ENCODE measurements at places on chromosomes 6 and 20. TPM values are rescaled to one million over a fixed set of nuclear protein-coding genes. Genes with fewer than 3 reads are reported as not detected.

DNA sequence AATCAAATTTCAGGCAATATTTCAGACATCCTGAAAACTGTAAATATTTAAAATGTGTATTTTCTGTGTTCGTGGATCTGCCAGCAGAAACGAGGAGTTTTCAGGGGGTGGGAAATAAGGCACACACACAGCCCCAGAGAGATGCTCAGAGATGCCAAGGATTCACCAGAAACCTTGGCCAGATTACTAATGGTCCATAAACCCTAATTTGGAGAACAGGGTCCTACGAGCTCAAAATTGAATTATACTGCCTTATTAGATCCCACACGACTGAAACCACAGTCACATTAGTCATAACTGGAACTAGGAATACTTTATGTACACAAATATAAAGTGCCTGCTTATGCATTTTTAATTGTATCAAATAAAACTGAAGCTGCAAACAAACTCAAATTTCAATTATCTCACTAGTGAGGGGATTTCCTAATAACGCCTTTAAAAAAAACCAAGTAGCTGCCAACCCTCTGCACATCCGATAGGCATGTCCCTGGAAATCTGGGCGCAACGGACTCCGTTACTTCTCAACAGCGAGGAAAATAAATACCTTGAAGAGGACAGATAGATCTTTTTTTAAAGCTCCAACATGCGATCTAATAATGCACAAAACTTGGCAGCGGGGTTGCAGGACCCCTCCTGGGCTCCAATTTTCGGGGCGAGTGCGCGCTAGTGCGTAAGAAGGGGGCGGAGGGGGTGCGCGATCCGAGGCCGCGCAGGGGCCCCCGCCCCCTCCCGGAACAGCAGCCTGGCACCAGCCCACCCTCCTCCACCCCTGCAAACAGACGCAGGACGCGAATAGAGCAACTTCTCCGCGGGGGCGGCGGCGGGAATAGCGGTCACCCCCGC lies 897 bp downstream of the CHD6 start:
- no peak overlapping the region for H3K27ac ChIP-seq
- H3K4me3 ChIP-seq: peak overlapping the region; percentile 95
- no peaks in the 10 kb centered on the region for H3K36me3 ChIP-seq
- DNase-seq: peak; percentile 49

DNA sequence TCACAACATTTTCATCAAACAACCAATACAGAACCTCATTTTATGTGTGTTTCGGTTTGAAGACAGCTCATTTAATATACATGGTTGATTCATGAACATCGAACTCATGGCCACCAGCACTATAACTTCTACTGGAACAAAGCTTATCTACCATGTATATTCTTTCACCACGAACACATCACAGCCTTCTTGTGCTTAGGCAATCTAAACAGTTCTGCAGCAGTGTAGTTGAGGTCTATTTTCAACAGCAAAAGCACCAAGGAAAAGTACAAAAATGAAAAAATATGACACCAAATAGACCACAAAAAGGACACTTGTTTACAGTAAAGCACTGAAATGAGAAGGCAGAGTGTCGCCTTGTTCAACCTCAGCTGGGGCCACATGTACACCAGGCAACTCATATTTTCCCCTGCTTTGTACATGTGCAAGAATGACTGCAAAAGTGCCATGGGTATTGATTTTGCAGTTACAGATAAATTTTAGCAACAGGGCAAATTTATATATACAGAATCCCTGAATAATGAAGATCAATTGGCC lies 25.8 kb upstream of the KCNK5 start:
- no peak overlapping the region for H3K4me3 ChIP-seq
- H3K4me1 ChIP-seq: no peaks in the 10 kb centered on the region
- H3K36me3 ChIP-seq: no peaks in the 10 kb centered on the region
- no peak overlapping the region for H3K27ac ChIP-seq

DNA sequence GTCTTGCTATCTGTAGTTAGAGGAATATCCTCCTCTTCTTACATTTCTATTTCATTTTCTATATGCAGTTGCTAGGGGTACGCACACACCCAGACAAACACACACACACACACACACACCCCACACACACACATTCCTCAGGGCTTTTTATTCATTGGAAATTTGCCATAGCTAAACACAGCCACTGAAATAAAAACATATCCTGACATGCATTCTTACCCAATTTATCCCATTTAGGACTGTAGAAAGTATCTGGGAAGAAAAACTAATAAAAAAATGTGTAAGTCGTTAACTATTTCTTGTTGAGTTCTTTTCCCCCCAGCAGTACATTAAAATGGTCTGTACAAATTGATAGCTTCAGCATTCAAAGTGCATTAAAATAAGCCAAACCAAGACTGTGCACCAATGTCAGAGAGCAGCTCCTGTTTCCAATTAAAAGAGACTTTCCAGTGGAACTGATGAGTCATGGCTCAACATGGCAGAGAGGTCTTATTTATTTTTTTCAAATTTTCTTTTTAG lies 357.9 kb upstream of the AGPAT4 start:
- H3K4me1 ChIP-seq: no peaks in the 10 kb centered on the region
- H3K4me3 ChIP-seq: no peak overlapping the region
- DNase-seq: peak; percentile 6
- H3K27me3 ChIP-seq: no peaks in the 10 kb centered on the region
- no peak overlapping the region for H3K27ac ChIP-seq

GRCh38 chr20:53316206-53316937 lies 277.3 kb downstream of the ZNF217 start:
- H3K27me3 ChIP-seq: no peaks in the 10 kb centered on the region
- no peaks in the 10 kb centered on the region for H3K36me3 ChIP-seq
- no peak for DNase-seq
- no peak overlapping the region for H3K4me3 ChIP-seq
- H3K4me1 ChIP-seq: no peaks in the 10 kb centered on the region

DNA sequence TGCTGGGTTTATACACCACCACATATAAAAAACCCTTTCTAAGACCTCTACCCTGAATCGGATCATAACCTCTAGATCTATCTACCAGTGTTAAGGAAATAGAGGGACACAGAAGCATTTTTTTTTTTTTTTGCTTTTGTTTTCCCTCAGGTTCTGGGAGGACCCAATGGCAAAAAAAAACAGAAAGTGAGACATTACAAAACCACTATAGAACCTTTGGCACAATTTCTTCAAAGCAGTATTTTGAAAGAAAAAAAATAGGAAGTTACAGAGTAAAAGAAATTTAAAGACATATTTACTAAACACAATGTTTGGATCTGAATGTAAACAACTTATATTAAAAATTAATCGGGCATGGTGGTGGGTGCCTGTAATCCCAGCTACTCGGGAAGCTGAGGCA lies 1258.7 kb upstream of the GJE1 start:
- H3K4me1 ChIP-seq: no peaks in the 10 kb centered on the region
- no peak for DNase-seq
- H3K4me3 ChIP-seq: no peak overlapping the region
- no peaks in the 10 kb centered on the region for H3K36me3 ChIP-seq

GRCh38 chr20:57034001-57034400 lies 232.4 kb downstream of the BMP7 start:
- no peak overlapping the region for H3K27ac ChIP-seq
- no peaks in the 10 kb centered on the region for H3K27me3 ChIP-seq
- H3K4me3 ChIP-seq: no peak overlapping the region
- no peaks in the 10 kb centered on the region for H3K36me3 ChIP-seq

DNA sequence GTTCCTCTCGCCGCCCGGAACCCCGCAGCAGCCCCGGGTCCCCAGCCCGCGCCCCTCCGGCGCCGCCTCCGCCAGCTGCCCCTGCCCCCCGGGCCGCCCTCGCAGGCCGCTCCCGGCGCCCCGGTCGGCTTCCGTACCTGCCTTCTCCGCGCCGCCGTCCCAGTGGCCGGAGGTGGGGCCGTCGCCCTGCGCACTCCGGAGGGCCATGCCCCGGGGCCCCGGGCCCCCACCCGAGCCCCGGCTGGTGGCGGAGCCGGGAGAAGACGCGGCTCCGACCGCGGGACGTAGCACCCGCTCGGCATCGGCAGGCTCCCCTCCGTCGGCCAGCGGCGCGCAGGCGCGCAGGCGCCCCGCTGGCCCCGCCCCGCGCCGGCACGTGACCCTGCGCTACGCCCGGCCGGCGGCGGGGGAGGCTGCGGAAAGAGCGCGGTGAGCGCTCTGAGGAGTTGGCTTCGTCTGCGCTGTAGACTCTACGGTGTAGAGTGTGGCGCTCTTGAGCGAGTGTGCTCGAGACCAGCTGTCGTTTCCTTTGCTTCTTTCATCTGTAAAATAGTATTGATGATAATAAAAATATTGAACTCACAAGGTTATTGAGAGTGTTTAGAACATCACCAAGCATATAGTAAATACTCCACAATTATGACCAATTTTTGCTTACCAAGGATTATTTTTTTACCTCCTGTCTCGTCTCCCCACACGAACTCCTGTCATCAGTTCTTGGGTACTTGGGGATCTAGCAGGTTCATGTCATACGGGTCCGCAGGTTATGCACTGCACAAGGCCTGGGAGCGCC lies at the start of gene TBC1D20:
TBC1D20 (minus strand) TSS at position 335 of the 793 bp plus-strand sequence; CDS start at position 207, 128 bp downstream.
- peak; percentile 85 for DNase-seq
- H3K4me3 ChIP-seq: peak within 1 kb of the TSS; percentile 70
- no peaks in the 10 kb centered on the region for H3K27me3 ChIP-seq
- H3K4me1 ChIP-seq: peaks cover 28% of the 10 kb centered on the region
- H3K36me3 ChIP-seq: no peaks in the 10 kb centered on the region

- no peak for DNase-seq
- no peaks in the 10 kb centered on the region for H3K4me1 ChIP-seq
- H3K4me3 ChIP-seq: no peak overlapping the region
- H3K36me3 ChIP-seq: no peaks in the 10 kb centered on the region
Measured at GRCh38 chr6:56387621-56388414, 140.4 kb upstream of the COL21A1 start.

DNA sequence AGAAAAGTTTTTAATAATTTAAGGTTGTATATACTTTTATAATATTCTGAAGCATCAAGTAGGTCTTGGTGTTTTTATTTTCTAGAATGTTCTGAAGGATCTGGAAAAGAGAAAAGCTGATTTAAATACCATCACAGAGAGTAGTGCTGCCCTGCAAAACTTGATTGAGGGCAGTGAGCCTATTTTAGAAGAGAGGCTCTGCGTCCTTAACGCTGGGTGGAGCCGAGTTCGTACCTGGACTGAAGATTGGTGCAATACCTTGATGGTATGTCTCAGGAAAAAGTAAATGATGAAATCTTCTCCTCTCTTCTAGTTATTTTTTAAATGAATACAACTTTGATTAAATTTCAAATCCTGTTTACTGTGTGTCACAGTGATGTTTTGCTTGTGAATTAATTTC lies 225.7 kb downstream of the UTRN start:
- no peak overlapping the region for H3K4me3 ChIP-seq
- H3K27me3 ChIP-seq: no peaks in the 10 kb centered on the region
- H3K36me3 ChIP-seq: peaks cover 6% of the 10 kb centered on the region
- no peak overlapping the region for H3K27ac ChIP-seq
- H3K4me1 ChIP-seq: no peaks in the 10 kb centered on the region

DNA sequence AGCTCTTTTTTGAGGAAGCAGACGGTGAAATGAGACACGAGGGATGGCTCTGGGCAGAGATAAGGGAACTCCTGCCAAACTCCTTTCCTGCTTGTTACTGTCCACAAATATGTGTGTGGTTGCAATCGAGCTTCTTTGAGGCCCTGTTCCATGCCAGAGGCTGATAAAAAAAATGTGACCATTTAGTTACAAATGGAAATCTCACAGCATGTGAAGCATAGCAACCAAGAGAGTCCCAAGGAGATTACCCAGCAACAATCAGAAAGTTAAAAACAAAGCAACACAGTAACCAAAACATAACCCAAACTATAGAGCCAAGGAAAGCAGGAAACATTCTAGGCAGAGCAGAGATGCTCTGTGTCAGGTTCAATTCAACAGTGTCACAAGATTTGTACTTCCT lies 35.4 kb upstream of the HMGN3 start:
- H3K27ac ChIP-seq: no peak overlapping the region
- H3K36me3 ChIP-seq: no peaks in the 10 kb centered on the region
- no peaks in the 10 kb centered on the region for H3K4me1 ChIP-seq
- peak; percentile 71 for DNase-seq

- H3K4me1 ChIP-seq: peaks cover 20% of the 10 kb centered on the region
- H3K4me3 ChIP-seq: no peak overlapping the region
- H3K27me3 ChIP-seq: no peaks in the 10 kb centered on the region
- peak; percentile 78 for DNase-seq
- no peaks in the 10 kb centered on the region for H3K36me3 ChIP-seq
Measured at GRCh38 chr20:51906679-51907078, 104.4 kb upstream of the SALL4 start.

GRCh38 chr20:34213213-34213612 lies 28.0 kb upstream of the ASIP start:
- no peak overlapping the region for H3K4me3 ChIP-seq
- no peak for DNase-seq
- peaks cover 6% of the 10 kb centered on the region for H3K4me1 ChIP-seq
- no peaks in the 10 kb centered on the region for H3K27me3 ChIP-seq
- H3K36me3 ChIP-seq: no peaks in the 10 kb centered on the region
- H3K27ac ChIP-seq: no peak overlapping the region

GRCh38 chr6:123276546-123276980 lies 280.5 kb downstream of the CLVS2 start:
- no peaks in the 10 kb centered on the region for H3K36me3 ChIP-seq
- no peak overlapping the region for H3K4me3 ChIP-seq
- H3K4me1 ChIP-seq: no peaks in the 10 kb centered on the region
- no peak overlapping the region for H3K27ac ChIP-seq
- H3K27me3 ChIP-seq: no peaks in the 10 kb centered on the region

DNA sequence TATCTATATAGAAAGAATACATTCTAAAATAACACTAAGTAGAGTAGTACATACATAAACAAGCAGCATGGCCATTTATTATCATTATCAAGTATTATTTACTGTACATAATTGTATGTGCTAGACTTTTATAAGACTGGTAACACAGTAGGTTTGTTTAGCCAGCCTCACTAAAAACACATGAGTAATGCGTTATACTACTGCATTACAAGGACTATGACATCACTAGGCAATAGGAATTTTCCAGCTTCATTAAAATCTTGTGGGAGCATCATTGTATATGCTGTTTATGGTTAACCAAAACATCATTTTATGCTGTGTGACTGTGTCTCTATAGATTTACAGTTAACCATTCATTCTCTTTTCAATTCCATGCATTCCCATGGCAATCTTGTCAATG lies 131.7 kb upstream of the HDGFL1 start:
- no peaks in the 10 kb centered on the region for H3K27me3 ChIP-seq
- H3K36me3 ChIP-seq: no peaks in the 10 kb centered on the region
- DNase-seq: no peak
- no peak overlapping the region for H3K4me3 ChIP-seq

The TINAG gene
- polyA plus RNA-seq: not detected

The OPN5 gene
- 0.02 TPM for polyA plus RNA-seq

The TRDN gene
- not detected for polyA plus RNA-seq

The MLN gene
- polyA plus RNA-seq: not detected
